Renal cortex interstitium (tissue), 15 donors: ENCODE measurements at places on chromosomes 6 and 20.

- no peak for DNase-seq
Observed at GRCh38 chr20:6418732-6419131, 295.9 kb upstream of the FERMT1 start.

DNA sequence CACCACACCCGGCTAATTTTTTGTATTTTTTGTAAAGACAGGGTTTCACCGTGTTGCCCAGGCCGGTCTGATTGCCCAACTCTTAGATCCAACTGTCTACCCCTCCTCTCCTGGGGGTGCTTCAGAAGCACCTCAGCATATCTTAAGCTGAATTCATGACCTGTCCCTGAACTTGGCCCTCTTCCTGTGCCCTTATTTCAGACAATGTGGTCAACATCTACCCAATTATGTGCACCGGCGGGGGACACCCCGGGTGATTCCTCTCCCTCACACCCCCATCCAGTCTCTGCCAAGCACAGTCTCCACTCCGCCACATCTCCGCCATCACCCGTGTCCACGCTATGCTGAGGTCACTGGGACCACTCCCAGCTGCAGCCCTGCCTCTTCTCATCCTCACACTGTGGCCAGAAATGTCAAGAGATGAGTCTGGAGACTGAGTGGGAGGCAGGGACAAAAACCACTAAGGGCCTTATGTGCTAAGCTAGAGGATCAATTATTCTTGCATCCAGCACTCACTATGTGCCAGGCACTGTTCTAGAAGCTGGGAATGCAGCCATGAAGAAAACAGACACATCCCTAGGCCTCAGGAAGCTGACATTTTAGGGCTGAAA is 111.9 kb downstream of the ARMC2 start:
- DNase-seq, result no peak

- DNase-seq, result no peak
Observed at GRCh38 chr6:137699031-137699683, 167.9 kb upstream of the TNFAIP3 start.

DNA sequence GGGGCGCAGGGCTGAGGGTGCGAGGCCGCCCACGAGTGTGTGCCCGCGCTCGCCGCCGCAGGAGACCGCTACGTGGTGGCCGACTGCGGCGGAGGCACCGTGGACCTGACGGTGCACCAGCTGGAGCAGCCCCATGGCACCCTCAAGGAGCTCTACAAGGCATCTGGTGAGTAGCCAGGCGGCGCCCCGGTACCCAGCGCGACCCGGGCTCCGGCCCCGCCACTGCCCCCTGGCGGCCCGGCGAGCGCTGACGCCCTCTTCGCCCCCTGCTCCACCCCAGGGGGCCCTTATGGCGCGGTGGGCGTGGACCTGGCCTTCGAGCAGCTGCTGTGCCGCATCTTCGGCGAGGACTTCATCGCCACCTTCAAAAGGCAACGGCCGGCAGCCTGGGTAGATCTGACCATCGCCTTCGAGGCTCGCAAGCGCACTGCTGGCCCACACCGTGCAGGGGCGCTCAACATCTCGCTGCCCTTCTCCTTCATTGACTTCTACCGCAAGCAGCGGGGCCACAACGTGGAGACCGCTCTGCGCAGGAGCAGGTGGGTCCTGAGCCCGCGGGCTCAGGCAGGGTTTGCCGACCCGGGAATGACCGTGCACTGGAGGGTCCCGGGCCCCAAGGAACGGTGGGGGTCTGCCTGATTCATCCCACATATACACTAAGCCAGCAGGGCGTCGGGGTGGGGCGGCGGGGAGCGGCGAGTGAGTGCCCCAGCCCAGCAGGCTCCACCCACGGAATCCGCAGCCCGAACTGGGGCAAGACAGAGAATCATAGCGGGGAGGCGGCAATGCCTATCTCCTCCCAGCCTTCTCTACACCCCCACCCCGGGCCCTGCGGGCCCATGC is 17.4 kb downstream of the HSPA12B start:
- no peak for DNase-seq

DNA sequence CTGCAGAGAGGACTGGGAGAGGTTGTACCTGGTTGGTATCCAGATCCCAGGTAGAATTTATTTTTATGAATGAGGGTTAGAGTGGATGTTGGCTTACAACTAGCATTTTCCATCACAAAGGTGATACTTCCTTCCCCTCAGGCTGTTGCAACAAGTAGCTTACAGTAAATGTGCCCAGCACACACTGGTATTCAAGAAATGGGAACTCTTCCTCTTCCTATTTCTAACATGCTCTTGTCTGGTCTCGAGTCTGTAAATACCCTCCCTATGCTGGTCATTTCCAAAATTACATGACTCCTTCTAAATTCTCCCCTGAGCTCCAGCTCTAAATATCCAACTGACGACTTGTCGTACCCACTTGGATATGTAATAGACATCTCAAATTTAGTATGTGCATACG is 90.1 kb upstream of the FOXC1 start:
- no peak for DNase-seq
